ENCODE measurements at places on chromosomes 2 and 18. TPM values are rescaled to one million over a fixed set of nuclear protein-coding genes. Genes with fewer than 3 reads are reported as not detected.

The TIGD1 gene
- total RNA-seq, result 4.1 TPM

The ADD2 gene
- 21.1 TPM for total RNA-seq

The KRCC1 gene
- 11.8 TPM for total RNA-seq

The NCKAP5 gene
- 0.96 TPM for total RNA-seq
